ENCODE measurements at places on chromosomes 5 and 9.

GRCh38 chr9:109139851-109140250 is 20.1 kb upstream of the TMEM245 start:
- DNase-seq = no peak

DNA sequence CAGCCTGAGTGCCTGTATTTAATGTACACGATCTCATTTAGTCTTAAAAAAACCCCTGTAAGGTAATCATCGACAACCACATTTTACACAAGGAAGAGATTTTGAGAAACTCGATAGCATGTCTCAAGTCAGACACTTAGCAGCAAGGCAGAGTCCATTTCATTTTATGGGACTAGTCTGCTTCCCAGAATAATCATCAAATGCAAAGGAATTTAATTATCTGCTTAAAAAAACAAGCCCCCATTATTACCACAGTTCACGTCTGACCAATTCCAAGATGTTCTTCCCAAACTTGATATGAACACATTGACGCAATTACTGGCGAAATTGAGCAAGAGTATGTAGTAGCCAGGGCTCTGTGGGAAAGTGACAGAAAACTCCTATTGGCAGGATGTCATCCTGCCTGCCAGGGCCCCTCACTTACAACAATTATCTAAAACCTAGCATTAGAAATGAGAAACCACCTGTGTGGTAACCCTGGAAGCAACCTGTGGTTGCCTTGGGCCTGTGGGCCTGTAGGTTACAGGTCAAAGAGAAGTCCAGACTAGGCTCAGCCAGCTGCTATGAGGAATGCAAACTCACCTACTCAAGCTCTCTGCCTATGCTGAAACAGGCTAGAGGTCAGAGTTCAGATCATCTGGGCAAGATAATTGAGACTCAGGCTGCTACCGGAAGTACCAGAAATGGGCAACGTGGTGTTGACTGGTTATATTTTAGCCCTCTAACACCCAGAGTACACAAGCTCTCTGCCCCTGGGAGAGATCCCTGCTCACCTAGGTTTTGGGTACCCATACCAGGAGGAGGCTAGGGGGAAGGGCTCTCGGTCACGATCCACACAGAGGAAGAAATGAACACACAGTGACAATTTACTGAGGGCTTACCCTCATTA is 1.6 kb downstream of the B4GALT1 start:
- DNase-seq = peak; percentile 87

DNA sequence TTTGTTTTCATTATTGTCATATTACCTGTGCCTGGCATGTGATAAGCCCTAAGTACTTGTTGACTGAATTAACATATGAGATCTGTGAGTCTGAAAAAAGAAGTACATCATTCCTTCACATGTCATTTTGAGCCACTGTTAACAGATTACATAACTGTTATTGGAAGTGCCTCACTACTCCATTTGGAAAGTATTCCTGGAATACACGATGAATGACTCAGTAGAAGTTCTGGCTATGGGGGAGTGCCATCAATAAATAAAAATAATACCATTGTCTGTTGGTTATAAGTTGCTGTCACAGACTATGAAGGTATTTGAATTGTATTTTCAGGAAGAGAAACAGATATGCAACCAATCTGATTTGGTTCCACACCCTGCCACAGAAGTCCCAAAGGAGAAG is 12.9 kb downstream of the NIPSNAP3B start:
- DNase-seq = no peak

DNA sequence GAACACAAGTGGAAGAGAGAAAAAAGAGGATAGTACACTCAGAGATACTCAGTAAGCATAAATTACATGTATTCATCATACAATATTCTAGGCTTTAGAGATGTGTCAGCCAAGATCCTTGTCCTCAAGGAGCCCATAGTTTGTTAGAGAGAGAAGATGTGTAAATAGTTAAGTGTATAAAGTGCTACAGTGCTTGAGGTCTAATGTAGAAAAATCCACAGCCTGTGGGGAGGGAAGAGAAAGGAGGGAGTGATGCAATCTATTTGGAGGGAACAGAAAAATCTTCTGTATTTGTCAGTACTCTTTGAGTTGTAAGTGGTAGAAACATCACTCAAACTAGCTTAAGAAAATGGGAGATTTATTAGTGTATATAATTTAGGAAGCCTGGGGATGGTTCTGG is 81.9 kb downstream of the PALM2AKAP2 start:
- DNase-seq = no peak

GRCh38 chr9:88748566-88749261 is 213.7 kb downstream of the NXNL2 start:
- DNase-seq = no peak

DNA sequence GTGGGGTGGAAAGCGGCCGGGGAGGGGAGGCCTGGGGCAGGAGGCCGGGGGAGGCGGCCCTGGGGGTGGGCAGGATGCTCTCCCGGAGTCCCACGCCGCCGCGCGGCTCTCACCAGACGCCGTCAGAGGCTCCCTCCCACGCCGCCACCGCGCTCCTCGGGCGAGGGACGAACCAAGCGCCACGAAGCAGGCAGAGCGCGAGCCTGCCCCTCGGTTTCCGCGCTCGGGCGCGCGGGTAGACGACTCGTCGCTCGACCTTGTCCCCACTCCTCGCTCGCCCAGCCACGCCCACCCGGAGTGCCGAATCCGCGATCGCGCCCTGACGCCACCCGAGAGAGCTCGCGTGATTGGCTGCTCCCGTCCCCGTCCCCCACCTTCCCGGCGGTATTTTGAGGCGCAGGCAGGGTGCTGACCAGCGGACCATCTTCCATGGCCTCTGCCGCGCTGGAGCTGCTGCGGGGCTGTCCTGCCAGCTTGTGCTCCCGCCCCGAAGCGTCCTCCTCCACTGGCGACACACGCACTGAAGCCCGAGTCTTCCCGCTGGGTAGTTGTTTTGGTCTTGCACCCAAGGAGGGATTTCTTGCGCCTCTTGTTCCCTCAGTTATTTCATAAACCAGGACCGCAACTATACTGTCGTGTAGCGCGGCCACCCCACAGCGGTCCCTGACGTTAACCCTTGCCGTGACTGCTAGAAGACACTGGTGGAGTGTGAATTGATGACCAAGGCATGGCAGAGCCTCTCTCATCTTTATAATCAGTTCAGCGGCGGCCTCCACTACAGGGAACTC is at the start of gene GNE:
GNE (minus strand) TSS at position 241 of the 788 bp plus-strand sequence. CDS start 9,093 bp downstream, outside the sequence.
- peak; percentile 92 for DNase-seq

DNA sequence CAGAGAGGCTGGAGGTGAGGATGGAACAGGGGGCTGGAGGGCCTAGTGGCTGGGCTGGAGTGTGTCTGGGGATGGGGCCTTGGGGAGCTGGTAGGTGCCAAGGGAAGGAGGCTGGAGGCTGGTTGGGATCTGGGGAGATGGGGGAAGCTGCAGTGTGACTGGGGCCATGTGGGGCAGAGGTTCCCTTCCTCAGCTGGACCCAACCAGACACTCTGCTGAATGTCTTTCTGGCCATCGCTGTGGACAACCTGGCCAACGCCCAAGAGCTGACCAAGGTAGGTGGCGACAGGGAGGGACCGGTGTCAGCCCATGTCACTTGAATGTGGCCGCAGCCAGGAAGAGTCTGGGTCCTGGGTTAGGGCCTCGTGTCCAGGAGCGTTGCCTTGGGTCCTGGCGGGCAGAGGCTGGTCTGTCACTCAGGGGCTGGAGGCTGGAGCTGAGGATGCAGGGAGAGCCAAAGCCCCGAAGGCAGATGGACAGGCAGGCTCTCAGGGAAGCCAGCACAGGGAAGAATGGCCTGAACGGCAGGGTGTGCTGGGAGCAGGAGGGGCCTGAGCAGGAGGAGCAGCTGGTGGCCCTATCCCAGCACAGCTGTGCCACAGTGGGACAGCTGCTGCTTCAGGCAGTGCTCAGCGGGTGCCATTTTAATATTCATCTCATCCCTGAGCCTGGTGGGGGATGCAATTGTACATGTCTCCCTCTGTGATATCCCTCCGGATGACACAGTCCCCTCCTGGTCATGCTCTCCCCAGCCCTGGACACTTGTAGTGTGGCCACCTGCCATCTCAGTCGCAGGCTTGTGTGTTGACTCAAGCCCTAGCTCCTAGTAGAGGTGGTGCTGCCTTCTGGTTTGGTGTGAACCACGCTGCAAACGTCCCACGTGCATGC is 132.5 kb downstream of the CACNA1B start:
- no peak for DNase-seq
